ENCODE measurements at places on chromosomes 11 and 22. TPM values are rescaled to one million over a fixed set of nuclear protein-coding genes. Genes with fewer than 3 reads are reported as not detected.
A peak's percentile ranks its signal among the peaks of the same experiment; 100 is the strongest.

DNA sequence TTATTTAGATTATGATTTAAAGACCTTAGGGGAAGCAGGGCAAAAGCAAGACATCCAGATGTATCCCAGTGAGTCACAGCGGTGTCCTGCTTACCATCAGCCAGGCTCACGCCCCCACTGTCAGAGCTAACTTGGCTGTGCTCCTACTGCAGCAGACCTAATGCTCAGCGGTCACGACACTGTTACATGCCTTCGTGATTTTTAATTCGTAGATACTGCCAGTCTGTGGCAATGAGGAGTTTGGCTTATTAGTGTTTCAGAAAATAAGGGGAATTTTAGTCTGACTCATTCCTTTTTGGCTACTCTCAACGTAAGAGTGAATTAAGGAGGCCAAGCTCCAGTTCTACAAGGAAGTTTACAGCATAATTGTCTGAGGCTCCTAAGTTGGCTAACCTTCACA, 22.7 kb downstream of the EFCAB6 start:
- no peak overlapping the region for H3K27ac ChIP-seq
- no peak overlapping the region for H3K4me3 ChIP-seq
- no peak for DNase-seq
- H3K36me3 ChIP-seq = no peaks in the 10 kb centered on the region
- no peaks in the 10 kb centered on the region for H3K4me1 ChIP-seq

DNA sequence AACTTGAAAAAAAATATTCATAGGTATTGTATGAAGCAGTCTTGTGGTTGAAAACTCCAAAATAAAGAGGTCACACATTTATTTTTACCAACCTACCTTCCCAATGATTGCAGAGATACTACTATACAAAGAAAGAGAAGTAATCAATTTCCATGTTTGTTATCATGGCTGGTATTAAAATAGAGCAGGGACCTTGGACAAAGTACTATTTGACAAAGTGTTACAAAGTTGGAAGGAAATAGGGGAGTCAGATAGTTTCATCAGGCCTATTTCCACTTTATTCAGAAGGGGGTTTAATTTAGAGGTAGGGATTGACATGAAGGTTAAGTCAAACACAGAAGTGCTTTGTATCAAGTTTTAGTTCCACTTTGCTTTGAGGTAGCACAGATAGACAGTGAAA, 34.4 kb upstream of the KIRREL3 start:
- H3K27ac ChIP-seq = no peak overlapping the region
- H3K36me3 ChIP-seq = no peaks in the 10 kb centered on the region
- H3K27me3 ChIP-seq = no peaks in the 10 kb centered on the region
- H3K4me3 ChIP-seq = no peak overlapping the region
- DNase-seq = no peak

GRCh38 chr11:75654314-75654713, 14.5 kb downstream of the MAP6 start:
- H3K27me3 ChIP-seq = no peaks in the 10 kb centered on the region
- H3K36me3 ChIP-seq = no peaks in the 10 kb centered on the region
- DNase-seq = no peak
- H3K27ac ChIP-seq = no peak overlapping the region
- no peaks in the 10 kb centered on the region for H3K4me1 ChIP-seq

- no peaks in the 10 kb centered on the region for H3K4me1 ChIP-seq
- H3K27ac ChIP-seq = no peak overlapping the region
- no peaks in the 10 kb centered on the region for H3K27me3 ChIP-seq
- H3K36me3 ChIP-seq = no peaks in the 10 kb centered on the region
- no peak overlapping the region for H3K4me3 ChIP-seq
Measured at GRCh38 chr11:93476796-93477195, 66.4 kb downstream of the SMCO4 start.

GRCh38 chr11:107928767-107929507, 689 bp downstream of the RAB39A start:
- H3K27ac ChIP-seq = no peak overlapping the region
- H3K27me3 ChIP-seq = peaks cover 3% of the 10 kb centered on the region
- H3K4me1 ChIP-seq = peaks cover 10% of the 10 kb centered on the region
- DNase-seq = peak; percentile 5
- no peaks in the 10 kb centered on the region for H3K36me3 ChIP-seq

GRCh38 chr11:125587480-125587879, 5.2 kb upstream of the STT3A start:
- no peaks in the 10 kb centered on the region for H3K27me3 ChIP-seq
- peaks cover 10% of the 10 kb centered on the region for H3K4me1 ChIP-seq
- H3K27ac ChIP-seq = no peak overlapping the region

The SEC14L6 gene
- not detected for total RNA-seq

The SCUBE2 gene
- total RNA-seq = not detected

The ASRGL1 gene
- 3.4 TPM for total RNA-seq

DNA sequence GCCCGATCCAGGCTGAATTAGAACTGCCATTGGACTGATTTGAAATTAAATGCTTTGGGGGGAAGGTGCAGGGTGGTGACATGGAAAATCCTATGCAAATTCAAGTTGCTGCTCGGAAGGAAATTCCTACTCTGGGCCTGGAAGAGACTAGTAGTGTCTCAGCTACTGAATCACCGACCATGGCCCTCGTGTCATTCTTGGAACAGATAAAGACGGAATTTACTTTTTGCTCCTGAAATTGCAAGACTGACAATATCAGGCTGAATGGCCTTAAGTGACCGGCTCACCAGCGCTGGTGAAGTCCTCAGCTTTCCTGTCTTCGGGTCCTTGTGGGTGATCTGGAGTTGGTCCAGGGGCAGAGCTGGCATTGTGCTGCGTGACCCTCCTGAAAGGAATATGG, 6.1 kb downstream of the ASCC2 start:
- peaks cover 37% of the 10 kb centered on the region for H3K36me3 ChIP-seq
- no peaks in the 10 kb centered on the region for H3K27me3 ChIP-seq
- no peak for DNase-seq
- peaks cover 2% of the 10 kb centered on the region for H3K4me1 ChIP-seq
